Inflammatory macrophage (primary cell): ENCODE measurements at places on chromosomes 16 and 17.

DNA sequence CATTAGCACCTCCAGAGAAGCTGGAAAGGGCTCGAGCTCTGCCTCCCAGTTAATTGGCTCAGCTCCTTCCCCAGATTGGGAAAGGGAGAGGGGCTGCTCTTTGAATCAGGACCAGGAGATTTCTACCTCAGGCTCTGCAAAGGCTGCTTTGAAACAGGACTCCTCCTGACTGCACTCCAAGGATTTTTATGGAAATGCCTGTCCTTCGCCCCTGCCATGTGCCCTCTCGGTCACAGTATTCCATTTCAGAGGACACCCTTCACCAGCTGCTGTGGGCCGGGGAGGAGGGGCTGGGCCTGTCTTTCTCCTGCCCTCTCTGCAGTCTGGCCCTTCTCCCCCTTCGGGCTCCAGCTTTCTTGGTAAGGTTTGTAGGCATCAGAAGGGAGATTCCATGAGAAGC is 13.6 kb downstream of the MRM1 start:
- no peak for DNase-seq

GRCh38 chr16:68283801-68284598 is 19.7 kb downstream of the SLC7A6 start:
- DNase-seq = no peak

GRCh38 chr16:606656-607307 is 16.9 kb downstream of the RAB40C start:
- DNase-seq = no peak

- peak; percentile 67 for DNase-seq
These were observed 9.3 kb downstream of the GJD3 start for GRCh38 chr17:40355123-40355803.

DNA sequence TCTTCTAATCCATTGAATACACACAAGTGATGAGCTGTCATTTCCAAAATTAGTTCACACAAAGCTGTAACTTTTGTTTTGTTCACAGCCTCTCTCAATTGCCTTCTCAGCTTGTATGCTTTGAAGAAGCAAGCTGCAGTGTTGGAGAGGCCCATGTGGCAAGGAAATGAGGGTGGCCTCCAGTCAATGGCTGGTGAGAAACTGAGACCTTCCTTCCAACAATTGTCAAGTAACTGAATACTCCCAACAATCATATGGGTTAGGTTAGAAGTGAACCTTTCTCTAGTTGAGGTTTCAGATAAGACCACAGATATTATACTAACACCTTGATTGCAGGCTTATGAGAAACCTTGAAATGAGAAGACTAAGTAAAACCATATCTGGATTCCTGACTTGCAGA is 82.4 kb upstream of the SOX9 start:
- no peak for DNase-seq

DNA sequence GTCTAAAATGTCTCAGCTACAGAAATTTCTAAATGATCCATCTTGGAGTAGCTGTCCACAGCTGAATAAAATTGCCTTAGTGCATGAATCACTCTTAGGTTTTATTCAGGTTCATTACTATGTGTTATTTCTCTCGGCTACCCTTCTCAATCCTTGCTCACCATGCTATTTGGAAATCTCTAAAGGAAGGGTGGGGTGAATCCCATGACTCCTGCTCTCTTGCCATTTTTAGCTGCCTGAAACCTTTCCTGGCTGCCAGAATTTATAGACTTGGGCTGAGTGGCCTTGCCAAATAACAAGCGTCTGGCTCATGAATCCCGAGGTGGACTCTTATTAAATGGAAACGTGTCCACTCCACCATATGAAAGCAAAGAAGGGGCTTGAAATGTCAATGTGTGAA is 936.1 kb upstream of the SOX9 start:
- no peak for DNase-seq

- no peak for DNase-seq
These were observed 609.4 kb upstream of the SOX9 start for GRCh38 chr17:71511266-71511995.

GRCh38 chr16:47013910-47014309 is 40.4 kb upstream of the DNAJA2 start:
- DNase-seq = no peak

DNA sequence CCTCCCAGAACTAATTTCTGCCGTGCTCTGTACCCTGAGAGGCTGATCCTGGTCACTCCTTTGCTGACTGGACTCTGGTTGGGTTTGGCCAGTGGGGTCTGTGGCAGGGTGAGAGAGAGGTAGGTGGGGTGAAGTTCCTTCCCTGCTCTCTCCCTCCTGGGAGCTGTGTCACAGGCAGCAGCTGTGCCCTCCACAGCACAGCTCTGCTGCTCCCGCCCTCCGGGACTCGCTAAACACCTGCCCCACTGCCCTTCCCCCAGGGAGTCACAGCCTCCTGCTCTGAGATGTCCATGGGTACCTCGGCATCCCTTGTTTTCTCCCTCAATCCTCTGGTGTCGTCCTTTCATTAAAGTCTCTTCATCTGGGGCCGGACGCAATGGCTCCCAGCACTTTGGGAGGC is 66.4 kb downstream of the SRCIN1 start:
- no peak for DNase-seq

GRCh38 chr17:14152721-14153120 is 83.4 kb downstream of the COX10 start:
- DNase-seq = no peak

- no peak for DNase-seq
These were observed 4.1 kb upstream of the PHF12 start for GRCh38 chr17:28955408-28955807.

DNA sequence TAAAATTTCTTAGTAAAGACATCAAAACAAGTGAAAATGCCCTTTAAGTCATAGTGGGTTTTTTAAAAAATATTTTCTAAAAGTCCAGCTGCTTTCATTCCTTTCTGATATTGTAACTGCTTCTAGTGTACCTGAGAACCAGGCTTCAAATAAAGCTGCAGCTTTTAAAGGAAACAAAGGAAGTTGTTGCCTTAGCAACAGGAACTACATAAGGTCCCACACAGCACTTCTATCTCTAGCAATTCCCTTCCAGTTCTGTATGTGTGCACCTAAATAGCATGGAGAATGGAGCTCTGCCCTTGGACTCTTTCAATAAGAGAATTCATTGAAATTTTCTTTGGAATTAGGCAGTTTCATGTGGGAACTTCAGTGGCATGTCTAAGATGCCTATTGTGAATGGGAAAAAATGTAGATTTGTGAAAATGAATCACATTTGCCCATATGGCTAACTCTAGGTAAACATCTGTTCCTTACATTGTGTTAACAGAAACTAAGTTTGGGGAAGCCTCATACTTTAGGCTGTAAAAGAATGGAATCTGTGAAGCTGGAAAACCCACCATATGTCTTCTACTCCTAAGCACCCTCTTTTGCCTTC is 206.4 kb downstream of the KIF2B start:
- no peak for DNase-seq

GRCh38 chr17:7138800-7139381 is 24.3 kb upstream of the ASGR2 start:
- DNase-seq = peak; percentile 90

DNA sequence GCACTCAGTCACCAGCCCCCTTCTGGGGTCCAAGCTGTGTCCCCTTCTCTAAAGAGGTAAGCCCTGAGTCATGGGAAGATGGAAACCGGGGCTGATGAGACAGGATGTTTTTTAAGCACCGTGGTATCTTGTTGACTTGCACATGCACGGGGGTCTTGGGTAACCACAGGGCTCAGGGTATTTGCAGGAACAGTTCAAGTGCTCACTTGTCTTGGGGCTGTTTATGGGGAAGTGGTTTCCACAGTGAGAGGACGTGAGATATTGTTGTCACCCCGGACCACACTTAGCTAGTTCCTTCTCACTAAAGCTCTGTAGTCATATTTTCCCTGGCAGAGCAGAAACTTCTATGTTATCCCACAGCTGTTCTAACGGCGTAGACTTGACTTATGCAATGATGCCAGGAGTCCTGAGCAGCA is 7.7 kb downstream of the CCL3L1 start:
- peak; percentile 100 for DNase-seq

- DNase-seq = no peak
These were observed 446.3 kb upstream of the MAF start for GRCh38 chr16:80046848-80047247.

DNA sequence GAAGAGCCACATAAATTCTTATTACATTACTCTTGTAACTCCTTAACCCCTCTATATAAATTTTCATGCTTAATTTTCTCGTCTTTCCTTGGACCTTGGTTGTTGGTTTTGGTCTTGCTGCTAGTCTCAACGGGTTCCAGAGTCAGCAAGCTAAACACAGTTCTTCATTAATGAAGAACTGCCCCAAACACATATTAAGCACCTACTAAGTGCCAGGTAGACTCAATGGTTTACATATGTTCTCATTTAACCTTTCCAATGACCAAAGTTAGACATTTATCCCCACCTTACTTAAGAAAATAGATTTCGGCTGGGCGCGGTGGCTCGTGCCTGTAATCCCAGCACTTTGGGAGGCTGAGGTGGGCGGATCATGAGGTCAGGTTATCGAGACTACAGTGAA is 15.0 kb downstream of the SIAH1 start:
- no peak for DNase-seq

DNA sequence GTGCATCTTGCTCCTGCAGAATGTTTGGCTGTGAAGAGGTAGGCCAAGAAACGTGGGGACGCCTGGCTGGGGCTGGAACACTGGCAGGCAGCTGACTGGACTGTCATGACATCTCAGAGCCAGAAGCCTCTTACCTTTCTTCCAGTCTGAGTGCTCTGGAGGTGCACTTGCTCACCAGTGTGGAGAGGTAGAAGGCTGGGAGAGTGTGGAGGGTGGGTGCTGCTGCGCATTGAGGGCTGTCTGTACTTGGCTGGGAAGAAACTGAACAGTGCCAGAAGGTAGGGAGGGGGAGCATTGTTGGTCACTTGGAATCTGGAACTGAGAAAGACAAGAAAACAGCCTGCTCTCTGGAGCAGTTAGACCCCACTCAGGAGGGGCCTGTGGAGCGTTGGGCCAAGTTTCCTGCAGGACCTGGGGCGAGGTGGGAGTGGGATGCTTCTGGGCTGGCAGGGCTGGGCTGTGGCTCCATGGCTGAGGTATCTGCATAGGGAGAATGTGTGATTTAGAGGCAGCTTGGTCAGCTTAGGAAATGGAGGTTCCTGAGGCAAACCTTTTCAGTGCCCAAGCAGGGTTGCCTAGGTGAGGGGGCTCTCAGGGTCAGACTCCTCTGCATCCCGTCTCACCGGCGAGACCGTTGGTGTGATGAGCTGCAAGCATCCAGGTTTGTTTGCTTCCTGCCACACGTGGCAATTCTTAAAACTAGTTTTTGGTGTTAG is 55.1 kb downstream of the KSR1 start:
- no peak for DNase-seq

DNA sequence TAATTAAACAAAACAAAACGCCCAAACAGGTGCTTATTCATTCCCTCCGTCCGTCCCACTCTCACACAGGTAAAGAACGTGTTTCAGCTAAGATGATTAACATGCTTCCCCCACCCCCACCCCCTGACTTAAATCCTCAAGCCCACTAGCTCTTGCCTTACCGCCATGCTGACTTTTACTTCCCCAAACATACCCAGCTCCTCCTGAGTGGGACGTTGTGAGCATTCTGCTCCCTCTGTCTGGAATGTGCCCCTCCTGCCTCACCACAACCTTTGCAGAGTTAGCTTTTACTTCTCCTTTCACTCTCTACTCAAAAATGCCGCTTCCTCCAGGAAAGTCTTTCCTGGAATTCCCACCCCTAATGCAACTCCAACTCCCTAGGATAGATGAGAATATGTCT is 774.0 kb upstream of the RBFOX1 start:
- DNase-seq = no peak
